ENCODE measurements at places on chromosomes 1 and 21.

DNA sequence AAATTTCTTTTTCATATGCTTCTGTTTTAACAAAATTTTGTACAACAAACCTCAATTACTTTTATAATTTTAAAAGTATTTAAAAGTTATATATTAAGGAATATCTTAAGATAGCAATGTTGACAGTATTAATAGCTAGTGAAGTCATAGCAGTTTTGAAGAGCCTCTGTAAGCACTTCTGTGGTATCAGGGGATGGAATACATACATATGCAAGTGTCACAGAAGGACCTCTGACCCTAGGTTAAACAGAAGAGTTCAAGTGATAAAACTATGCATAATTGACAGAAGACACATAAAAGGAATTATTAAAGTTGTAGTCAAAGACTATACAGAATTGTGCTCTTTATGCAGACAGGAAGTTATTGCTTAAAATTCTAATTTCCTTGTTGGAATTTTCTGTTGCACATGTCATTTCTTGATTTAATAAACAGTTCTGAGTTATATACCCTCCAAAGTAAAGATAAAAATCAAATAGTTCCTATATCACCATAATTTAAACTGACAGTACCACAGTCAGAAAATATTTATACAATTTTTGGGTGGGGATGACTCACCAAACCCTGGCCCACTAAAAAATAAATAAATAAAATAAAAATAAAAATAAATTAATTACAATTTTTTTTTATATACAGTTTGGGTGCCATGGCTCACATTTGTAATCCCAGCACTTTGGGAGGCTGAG is 27.1 kb downstream of the IPP start:
- DNase-seq: no peak

DNA sequence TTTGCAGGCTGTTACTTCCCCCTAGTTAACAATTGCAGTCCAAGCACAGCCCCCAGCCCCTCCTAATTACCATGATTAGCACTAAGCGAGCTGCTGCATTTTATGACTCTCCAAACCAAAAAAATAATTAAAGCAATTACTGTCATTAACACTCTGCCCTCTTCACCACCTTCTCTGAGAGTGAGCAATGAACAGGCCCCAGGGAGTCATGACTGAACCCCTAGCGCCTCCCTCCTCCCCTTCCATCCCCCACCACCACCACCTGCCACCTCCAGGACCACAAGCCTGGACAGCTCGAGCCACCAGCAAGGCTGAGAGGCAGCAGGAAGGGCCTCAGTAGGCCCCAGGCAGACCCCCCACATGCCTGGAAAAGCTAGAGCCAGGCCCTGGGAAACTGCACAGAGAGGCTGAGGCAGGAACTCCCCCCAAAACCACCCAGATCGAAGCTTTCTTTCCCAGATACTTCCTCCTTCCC is 35.5 kb upstream of the ZC3H12A start:
- DNase-seq: no peak

DNA sequence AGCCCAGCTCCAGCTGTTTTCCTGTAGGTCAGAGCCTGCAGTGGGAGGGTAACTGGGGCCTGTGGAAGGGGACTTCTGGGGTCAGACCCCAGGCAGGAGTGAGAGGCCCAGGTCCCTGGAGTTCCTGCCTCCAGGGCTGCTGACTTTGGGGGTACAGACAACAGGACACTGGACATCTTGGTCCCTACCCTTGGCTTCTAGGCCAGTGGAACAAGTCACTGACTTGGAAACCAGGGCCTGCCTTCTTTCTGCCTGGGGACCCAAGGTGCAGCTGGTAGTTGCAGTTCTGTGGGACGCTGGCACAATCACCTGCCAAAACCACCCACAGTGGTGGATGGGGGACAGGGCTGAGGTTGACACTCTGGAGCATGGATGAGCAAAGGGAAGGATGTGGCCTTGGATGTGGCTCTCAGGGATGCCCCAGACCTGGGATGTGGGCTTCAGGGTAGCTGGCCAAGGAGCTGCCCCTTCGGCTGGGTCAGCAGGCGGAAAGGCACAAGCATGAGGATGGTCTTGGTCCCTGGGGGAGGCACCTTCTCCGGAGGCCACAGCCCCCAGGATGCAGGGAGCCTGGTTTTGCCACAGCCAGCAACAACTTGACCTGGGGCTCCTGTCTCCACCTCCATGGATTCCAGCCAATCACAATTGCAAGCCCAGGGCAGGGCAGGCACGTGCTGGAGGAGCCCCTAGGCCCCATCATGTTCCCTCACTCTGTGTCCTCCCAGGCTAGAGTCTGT is 5.8 kb downstream of the JMJD4 start:
- no peak for DNase-seq

DNA sequence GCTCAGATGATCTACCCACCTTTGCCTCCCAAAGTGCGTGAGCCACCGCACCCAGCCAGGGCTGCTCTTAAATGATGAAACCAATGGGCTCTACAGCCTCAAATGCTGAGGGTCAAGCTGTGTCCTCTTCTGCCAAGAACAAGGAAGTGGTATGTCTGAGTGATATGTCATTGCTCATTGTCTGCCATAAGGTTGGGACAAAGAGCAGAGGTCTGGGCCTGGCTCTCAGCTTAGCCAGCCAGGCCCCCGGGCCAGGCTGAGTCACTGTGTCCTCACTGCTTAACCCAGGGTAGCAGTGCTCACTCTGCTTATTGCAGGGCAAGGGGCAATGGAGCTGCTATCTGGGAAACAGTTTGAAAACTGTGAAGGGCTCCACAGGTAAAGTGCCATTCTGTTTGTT is 8.3 kb upstream of the ETS2 start:
- peak; percentile 55 for DNase-seq

- DNase-seq: peak; percentile 35
Observed at GRCh38 chr1:46199233-46199749, 1.1 kb upstream of the POMGNT1 start.

GRCh38 chr1:13797397-13797796 is 97.4 kb downstream of the PRDM2 start:
- DNase-seq: no peak

GRCh38 chr1:33710967-33711366 is 152.9 kb upstream of the HMGB4 start:
- no peak for DNase-seq

All from hematopoietic multipotent progenitor cell treated with erythropoietin and hydrocortisone succinate and interleukin-3 and kit ligand, for 6 days (in vitro differentiated cells).